ENCODE measurements at places on chromosomes 11 and 22.

- DNase-seq = no peak
Measured at GRCh38 chr11:15770798-15771414, 585.4 kb downstream of the SOX6 start.

DNA sequence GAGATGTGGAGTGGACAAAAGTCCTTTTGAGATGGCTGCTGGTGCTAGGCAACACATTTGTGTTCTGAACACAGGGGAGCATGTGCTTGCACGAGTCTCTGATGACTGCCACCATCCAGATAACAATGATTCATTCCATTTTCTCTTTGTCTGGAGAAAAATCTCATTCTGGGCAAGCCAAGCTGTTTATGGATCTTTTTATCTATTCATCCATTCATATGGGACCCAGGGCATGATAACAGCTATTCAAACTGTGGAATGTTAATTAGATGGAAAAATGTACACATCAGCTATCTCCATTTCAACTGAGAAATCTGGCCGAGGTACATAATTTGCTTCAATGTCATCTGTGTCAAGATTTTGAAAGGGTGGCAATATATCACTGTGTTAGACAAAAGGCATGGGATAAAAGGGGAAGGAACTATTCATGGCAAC is 117.5 kb upstream of the ZBED5 start:
- DNase-seq = no peak

DNA sequence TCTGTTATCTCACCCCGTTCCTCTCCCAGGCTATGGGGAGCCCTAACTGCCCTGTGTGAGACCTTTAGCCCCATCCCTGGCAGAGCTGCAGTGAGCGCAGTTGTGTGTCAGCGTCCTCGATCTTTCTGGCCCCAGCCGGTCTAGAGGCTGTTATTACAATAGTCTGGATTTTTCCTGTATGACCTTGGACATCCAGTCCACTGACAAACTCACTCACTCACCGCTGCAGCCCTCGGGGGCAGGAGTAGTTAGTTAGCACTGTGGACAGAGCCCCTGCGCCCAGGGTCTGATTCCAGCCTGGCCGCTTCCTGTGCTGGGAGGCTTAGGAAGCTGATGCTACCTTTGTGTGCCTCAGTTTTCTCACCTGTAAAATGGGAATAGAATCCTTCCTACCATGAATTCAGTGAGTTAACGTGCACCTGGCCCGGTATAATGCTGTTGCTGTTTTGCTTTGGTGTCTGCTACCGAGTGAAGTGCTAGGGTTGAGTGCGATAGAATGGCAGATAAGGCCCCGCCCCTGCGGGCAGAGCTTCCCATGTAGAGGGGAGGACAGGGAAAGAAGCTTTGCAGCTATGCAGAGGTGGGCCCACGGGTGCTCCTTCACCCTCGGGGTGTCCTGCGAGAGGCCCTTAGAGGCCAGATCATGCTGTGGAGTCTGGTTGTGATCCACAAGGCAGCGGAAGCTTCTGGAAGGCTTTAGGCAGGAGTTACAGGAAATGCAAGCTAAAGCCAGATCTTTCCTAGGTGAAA is 3.0 kb downstream of the LRP5 start:
- no peak for DNase-seq

DNA sequence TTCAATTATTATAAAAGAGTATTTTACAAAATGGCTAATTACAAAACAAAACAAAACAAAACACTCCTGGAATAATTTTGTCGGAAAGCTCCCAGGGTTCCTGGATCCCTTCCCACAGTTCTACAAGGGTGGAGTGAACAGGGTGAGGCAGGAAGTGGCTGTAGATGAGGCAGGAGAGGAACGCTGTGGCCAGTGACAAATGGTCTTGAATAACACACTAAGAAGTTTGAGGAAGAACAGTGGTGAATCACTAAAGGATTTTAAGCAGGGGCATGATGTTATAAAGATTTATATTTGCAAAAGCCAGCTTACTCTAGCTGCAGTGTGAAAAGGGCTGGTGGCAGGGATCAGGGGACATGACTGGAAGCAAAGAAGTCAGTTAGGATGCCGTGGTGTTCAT is 33.8 kb upstream of the APOA1 start:
- DNase-seq = no peak

GRCh38 chr22:50490531-50491308 is 4.1 kb downstream of the MIOX start:
- no peak for DNase-seq

- no peak for DNase-seq
Measured at GRCh38 chr11:66686100-66686785, 8.6 kb upstream of the RBM4B start.

- no peak for DNase-seq
Measured at GRCh38 chr11:44574610-44575287, 9.3 kb downstream of the CD82 start.

GRCh38 chr11:92702805-92703448 is 266.5 kb upstream of the MTNR1B start:
- DNase-seq = no peak

DNA sequence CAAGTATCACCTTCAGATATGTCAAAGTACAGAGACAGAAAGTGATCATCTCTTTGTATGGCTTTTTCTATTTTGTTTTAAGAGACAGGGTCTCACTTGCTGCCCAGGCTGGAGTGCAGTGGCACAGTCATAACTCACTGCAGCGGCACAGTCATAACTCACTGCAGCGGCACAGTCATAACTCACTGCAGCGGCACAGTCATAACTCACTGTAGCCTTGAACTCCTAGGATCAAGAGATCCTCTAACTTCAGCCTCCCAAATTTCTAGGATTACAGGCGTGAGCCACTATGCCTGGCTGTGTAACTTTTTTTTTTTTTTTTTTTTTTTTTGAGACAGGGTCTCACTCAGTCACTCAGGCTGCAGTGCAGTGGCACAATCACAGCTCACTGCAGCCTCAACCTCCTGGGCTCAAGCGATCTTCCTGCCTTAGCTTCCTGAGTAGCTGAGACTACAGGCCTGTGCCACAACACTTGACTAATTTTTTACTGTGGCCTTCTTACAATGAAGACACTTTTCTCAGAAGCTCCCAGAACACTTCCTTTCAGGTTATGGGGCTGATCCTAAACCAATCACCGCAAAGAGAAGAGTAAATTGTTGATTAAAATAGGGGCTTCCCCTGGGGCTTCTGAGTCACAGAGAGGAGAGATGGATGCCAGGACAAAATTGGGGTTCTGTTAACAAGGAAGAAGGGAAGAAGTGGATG is 9.0 kb upstream of the HIKESHI start:
- no peak for DNase-seq

GRCh38 chr11:101686514-101686913 is 102.7 kb upstream of the TRPC6 start:
- no peak for DNase-seq

GRCh38 chr11:61955422-61956135 is 5.4 kb downstream of the BEST1 start:
- no peak for DNase-seq

- no peak for DNase-seq
Measured at GRCh38 chr11:1717745-1718144, 20.8 kb downstream of the KRTAP5-6 start.

DNA sequence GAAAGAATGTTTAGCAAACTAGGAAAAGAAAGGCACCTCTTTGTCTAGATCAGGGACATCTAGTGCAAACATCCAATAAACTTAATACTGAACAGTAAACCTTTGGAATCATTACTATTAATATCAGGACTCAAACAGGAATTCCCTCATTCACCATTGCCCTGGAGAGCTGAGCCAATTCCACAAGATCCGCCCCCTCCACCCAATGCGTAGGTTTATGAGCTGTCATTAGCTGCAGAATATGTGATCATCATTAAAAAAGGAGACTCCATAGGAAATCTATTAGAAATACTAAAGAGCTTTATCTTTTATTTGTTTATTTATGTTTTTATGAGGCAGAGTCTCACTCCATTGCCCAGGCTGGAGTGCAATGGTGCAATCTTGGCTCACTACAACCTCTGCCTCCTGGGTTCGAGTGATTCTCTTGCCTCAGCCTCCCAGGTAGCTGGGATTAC is 5.5 kb downstream of the IL17REL start:
- no peak for DNase-seq

DNA sequence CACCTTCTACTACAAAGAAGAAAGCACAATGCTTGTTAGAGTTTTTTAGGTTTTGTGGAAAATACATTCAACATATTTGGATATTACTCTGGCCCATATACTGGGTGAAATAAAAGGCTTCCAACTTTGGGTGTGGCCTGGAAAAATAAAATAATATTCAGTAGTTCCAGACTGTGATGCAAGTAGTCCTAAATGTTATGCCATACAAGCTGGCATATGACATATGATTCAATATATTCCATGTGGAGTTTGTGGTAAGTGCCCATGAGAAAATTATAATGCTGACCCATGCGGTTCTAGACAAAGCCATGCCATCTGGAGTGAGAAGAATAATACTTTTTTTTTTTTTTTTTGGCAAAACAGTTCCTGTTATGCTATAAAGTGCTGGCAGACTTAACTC is 683.3 kb downstream of the LUZP2 start:
- no peak for DNase-seq

- DNase-seq = no peak
Measured at GRCh38 chr11:81673001-81673400, 1060.7 kb downstream of the FAM181B start.

GRCh38 chr11:126341760-126342161 is 13.7 kb upstream of the ST3GAL4 start:
- DNase-seq = no peak

GRCh38 chr22:42743501-42743991 is 22.9 kb upstream of the A4GALT start:
- peak; percentile 84 for DNase-seq

GRCh38 chr11:33906484-33907186 is 14.8 kb upstream of the LMO2 start:
- no peak for DNase-seq

DNA sequence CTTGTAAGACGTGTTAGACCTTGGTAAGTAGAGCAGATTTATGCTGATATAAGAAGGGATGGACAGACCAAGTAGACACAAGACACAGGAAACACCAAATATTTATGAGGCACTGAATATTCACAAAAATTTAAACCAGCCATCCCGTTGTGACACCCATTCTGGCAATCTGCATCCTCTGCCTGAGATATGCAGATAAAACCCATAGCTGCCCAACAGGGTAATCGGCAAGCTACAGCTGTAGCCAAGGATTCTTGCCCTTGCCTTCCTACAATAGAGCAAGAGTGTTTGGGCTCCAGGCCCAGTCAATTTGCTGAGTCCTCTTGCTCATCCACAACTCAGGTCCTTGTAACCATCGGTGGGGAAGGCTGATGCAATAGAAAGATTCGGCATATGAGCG is 18.5 kb upstream of the MPZL2 start:
- no peak for DNase-seq

DNA sequence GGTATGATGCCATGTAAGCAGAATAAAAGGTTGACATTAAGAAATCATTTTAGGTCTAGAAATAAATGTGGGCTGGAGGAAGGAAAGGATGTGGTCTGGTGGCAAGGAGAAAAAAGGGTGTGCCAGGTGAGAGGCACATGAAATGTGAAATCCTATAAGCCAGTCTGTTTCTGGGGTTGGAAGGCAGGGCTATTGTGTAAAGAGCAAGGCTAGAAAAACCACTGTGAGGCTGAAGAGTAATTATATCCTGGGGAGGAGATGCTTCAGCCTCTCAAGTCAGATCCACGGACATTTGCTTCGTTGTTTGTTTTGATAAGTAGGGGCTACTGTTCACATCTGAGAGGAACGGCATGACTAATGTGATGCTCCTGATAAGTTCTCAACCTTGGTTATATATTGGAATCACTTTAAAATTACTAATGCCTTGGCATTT is 77.5 kb upstream of the CTSC start:
- DNase-seq = no peak

- DNase-seq = no peak
Measured at GRCh38 chr11:121873766-121874165, 242.2 kb downstream of the BLID start.

DNA sequence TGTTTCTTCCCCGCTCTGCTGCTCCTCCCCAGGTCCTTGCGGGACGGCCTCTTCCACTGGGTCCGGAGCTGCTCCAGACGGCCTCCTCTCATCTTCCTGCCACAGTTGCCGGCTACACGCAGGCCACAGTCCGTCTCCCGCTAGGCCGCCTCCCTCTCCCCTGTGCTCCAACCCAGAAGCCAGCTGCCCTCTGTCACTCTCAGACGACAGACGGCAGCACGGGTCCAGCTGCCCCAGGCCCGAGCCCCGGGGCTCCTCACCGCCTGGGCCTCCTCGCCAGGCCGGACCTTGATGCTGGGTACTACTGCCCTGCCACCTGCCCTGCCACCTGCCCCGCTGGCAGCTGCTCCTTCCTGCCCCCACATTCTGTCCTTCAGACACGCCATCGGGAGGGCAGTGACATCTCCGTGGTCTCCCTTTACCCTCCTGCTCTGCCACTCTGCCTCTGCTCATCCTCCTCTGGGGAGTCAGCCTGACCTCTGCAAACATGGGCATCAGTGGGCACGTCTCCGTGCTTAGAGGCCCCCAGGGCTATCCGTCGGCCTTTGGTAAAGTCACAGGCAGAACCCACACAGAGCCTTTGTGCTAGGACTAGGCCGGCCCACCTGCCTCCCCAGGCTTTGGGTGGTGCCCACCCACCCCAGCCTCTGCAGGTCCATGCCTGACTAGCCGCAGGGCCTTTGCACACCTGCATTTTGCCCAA is 43.1 kb upstream of the TH start:
- no peak for DNase-seq

- DNase-seq = no peak
Measured at GRCh38 chr11:111435046-111435698, 56.1 kb upstream of the POU2AF1 start.

GRCh38 chr11:59427068-59427382 is 812 bp upstream of the OR5A2 start:
- DNase-seq = no peak

DNA sequence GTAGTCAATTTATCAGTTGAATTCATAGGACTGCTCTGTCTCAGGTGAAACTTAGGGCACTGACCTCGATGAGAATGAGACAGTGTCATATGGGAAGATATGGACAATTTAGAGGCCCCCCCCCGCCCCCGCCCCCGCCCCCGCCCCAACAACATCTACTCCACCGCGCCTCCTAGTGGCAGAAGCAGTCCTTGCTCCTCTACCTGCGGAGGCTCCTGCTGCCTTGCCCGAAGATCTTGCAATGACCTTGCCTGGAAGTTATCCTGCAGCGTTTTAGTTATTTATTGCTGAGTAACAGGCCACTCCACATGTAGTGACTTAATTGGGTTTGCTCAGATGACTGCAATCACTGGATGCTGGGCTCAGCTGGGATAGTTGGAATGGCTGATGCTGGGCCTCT is 15.2 kb downstream of the SERPINH1 start:
- DNase-seq = no peak

DNA sequence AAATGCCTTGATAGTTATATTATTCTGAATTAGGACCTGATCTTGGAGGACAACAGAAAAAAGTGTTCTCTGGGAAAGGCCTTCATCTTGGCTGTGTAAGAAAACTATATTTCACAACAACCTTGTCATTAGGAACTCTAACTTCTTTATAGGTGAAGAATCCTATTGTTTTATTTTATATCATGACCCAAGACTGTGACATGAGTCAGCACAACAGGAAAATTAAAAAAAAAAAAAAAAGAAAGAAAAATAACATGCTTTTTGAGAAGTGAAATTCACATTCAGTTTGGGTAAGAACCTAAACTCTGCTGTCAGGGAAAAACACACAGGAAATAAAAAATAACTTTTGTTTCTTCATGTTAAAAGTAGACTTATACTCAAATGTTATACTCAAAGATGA is 11.7 kb upstream of the FOLR2 start:
- no peak for DNase-seq

GRCh38 chr11:12286606-12287005 is 90.8 kb upstream of the PARVA start:
- no peak for DNase-seq

- no peak for DNase-seq
Measured at GRCh38 chr22:47421846-47422245, 659.4 kb downstream of the TBC1D22A start.

Data from hindlimb muscle (tissue), 1 donor.